Endothelial cell (in vitro differentiated cells): ENCODE measurements at places on chromosomes 12 and 14.

GRCh38 chr12:11827091-11828061 is 177.9 kb downstream of the ETV6 start:
- H3K27ac ChIP-seq, result no peak overlapping the region
- peaks cover 24% of the 10 kb centered on the region for H3K36me3 ChIP-seq
- DNase-seq, result no peak
- H3K27me3 ChIP-seq, result peaks cover 3% of the 10 kb centered on the region
- no peak overlapping the region for H3K4me3 ChIP-seq
- H3K4me1 ChIP-seq, result peaks cover 45% of the 10 kb centered on the region

DNA sequence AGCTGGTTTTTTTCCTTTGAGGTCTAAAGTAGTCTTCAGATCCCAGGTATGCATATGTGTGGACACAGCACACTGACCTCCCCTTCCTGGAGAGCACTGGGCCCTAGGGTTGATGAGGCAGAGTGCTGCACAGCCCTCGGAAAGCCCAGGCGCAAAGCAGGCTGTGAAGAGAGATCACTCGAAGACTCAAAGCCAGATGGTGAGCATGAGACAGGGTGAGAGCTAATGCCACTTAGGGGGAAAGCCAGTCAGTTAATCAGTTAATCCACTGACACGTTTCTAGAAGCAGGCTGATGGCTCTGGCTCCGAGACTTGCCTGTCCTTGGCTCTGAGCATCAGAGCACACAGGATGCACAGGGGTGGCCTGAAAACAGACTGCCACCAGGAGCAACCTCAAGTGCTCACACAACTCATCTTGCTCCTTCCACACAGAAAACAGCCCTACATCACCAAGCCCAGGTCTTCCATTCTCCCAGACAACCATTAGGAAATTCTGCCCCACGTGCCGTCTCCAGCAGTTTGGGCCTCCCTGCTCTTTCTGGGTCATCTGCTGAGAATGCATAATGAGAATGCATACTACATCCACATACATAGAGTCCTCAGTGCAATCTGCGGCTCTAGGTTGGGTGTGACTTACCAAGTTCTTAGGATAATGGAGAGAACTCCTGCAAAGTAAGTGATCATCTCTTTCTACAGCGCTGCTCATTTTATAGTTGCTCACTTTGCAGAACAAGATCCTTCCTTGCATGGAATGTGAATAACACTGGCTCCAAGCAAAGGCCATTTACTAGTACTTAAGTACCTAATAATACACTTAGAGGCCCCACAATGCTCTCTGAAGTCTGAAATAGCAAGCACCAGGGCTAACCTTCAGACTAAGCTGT is 12.0 kb downstream of the AQP6 start:
- peaks cover 2% of the 10 kb centered on the region for H3K27me3 ChIP-seq
- H3K36me3 ChIP-seq, result peaks cover 4% of the 10 kb centered on the region

- H3K4me1 ChIP-seq, result no peaks in the 10 kb centered on the region
- peaks cover 6% of the 10 kb centered on the region for H3K36me3 ChIP-seq
- no peak overlapping the region for H3K4me3 ChIP-seq
- DNase-seq, result no peak
These were observed 19.5 kb downstream of the ARL6IP4 start for GRCh38 chr12:122999986-123000420.

GRCh38 chr12:28369483-28369882 is 179.2 kb downstream of the CCDC91 start:
- no peaks in the 10 kb centered on the region for H3K4me1 ChIP-seq
- DNase-seq, result no peak

GRCh38 chr12:53975479-53976152 is 862 bp upstream of the HOTAIR start:
- H3K36me3 ChIP-seq, result no peaks in the 10 kb centered on the region
- peaks cover 21% of the 10 kb centered on the region for H3K4me1 ChIP-seq
- H3K27me3 ChIP-seq, result peaks cover 42% of the 10 kb centered on the region
- DNase-seq, result no peak
- peak overlapping the region; percentile 59 for H3K27ac ChIP-seq
- peak overlapping the region; percentile 86 for H3K4me3 ChIP-seq

DNA sequence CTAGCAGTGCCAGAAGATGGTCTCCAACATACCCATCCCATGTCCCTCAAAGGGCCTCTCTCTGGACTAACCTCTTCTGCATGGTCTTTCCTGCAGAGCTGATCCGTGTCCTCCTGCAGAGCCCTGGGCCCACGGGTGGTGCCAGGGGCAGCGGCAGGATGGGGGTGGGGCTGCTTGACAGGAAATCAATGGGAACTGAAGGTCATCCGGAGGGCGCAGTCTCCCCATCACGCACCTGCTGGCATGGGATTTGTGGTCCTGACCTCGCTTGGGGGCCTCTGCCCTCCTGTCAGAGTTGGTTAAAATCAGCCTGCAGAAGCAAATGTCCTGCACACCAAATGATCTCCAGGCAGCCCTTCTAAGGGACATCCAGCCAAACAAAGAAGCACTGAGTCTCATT is 110.2 kb downstream of the DPF3 start:
- no peaks in the 10 kb centered on the region for H3K27me3 ChIP-seq
- H3K4me3 ChIP-seq, result no peak overlapping the region
- no peaks in the 10 kb centered on the region for H3K4me1 ChIP-seq
- no peak for DNase-seq
- no peak overlapping the region for H3K27ac ChIP-seq
- H3K36me3 ChIP-seq, result no peaks in the 10 kb centered on the region

DNA sequence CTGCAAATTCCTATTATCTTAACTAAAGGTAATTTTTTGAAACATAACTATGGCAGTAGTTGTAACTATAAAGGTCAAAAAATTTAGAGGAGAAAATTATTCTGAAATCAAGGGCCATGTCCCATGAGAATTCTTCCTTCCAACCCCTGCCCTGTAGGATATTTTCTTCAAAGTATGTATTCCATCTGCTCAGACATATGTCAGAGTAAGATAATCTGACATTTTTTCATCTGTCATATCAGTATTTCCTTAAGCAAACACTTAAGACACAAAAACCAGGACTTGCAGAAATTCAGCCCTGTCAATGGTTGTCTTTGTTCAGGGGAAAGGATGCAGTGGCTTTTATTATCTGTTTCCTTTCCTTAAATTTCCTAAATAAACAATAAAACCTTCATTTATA is 36.3 kb downstream of the ACSS3 start:
- no peak for DNase-seq
- H3K36me3 ChIP-seq, result peaks cover 15% of the 10 kb centered on the region
- H3K27ac ChIP-seq, result no peak overlapping the region
- H3K4me3 ChIP-seq, result no peak overlapping the region
- H3K4me1 ChIP-seq, result peaks cover 12% of the 10 kb centered on the region

GRCh38 chr12:88935856-88936255 is 355.6 kb upstream of the KITLG start:
- H3K36me3 ChIP-seq, result no peaks in the 10 kb centered on the region
- peaks cover 3% of the 10 kb centered on the region for H3K4me1 ChIP-seq
- H3K27me3 ChIP-seq, result no peaks in the 10 kb centered on the region
- no peak for DNase-seq

DNA sequence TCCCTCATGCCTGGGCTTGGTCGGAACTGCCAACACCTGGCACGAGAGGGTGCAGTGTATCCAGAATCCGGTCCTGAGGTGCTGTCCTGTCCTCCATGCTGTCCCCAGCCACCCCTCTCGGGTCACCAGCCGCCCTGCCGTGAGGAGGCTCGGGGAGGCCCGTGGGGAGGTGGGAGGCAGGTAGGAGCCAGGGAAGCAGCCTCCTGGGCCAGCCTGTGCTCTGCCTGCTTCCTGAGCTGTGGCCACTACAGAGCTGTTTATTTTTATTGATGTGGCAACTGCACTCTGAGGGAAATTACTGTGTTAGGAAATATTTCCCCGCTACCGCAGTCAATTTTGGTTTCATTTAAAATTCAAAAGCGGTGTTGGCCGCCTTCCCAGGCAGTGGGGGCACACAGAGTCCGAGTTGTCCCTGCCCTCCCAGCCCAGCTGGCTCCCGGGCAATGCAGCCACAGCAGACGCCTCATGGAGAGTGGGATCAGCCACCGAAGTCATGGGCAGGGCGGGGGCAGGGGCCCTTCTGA is 18.3 kb downstream of the NOC4L start:
- DNase-seq, result no peak
- H3K27me3 ChIP-seq, result peaks cover 10% of the 10 kb centered on the region
- H3K4me1 ChIP-seq, result no peaks in the 10 kb centered on the region
- no peak overlapping the region for H3K4me3 ChIP-seq
- H3K27ac ChIP-seq, result no peak overlapping the region
- H3K36me3 ChIP-seq, result peaks cover 5% of the 10 kb centered on the region

- peaks cover 45% of the 10 kb centered on the region for H3K36me3 ChIP-seq
- DNase-seq, result no peak
- no peaks in the 10 kb centered on the region for H3K4me1 ChIP-seq
- H3K27ac ChIP-seq, result no peak overlapping the region
- H3K27me3 ChIP-seq, result peaks cover 4% of the 10 kb centered on the region
These were observed 12.8 kb upstream of the WSB2 start for GRCh38 chr12:118073768-118074167.

DNA sequence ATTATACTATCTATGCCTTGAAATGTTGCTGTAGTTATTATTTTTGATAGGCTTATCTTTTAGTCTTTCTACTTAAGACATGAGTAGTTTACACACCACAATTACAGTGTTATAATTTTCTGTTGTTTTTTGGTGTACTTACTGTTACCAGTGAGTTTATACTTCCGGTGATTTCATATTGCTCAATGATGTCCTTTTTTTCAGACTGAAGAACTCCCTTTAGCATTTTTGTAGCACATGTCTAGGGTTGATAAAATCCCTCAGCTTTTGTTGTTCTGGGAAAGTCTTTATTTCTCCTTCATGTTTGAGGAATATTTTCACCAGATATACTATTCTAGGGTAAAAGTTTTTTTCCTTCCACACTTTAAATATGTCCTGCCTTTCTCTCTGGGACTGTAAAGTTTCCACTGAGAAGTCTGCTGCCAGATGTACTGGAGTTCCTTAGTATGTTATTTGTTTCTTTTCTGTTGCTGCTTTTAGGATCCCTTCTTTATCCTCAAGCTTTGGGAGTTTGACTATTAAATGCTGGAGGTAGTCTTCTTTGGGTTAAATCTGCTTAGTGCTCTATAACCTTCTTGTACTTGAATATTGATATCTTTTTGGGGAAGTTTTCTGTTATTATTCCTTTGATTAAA is 41.5 kb upstream of the FERMT2 start:
- H3K4me1 ChIP-seq, result no peaks in the 10 kb centered on the region
- H3K4me3 ChIP-seq, result no peak overlapping the region
- no peak overlapping the region for H3K27ac ChIP-seq
- H3K36me3 ChIP-seq, result no peaks in the 10 kb centered on the region
- no peak for DNase-seq
- no peaks in the 10 kb centered on the region for H3K27me3 ChIP-seq

GRCh38 chr12:54286042-54287030 is 5.8 kb downstream of the HNRNPA1 start:
- peak overlapping the region; percentile 86 for H3K27ac ChIP-seq
- H3K4me1 ChIP-seq, result peaks cover 38% of the 10 kb centered on the region
- peaks cover 60% of the 10 kb centered on the region for H3K36me3 ChIP-seq
- DNase-seq, result no peak

GRCh38 chr12:15979096-15980092 is 68.3 kb downstream of the DERA start:
- H3K27ac ChIP-seq, result peak overlapping the region; percentile 99
- DNase-seq, result peak; percentile 60
- H3K36me3 ChIP-seq, result peaks cover 13% of the 10 kb centered on the region
- peak overlapping the region; percentile 32 for H3K4me3 ChIP-seq
- peaks cover 51% of the 10 kb centered on the region for H3K4me1 ChIP-seq
- H3K27me3 ChIP-seq, result peaks cover 2% of the 10 kb centered on the region

DNA sequence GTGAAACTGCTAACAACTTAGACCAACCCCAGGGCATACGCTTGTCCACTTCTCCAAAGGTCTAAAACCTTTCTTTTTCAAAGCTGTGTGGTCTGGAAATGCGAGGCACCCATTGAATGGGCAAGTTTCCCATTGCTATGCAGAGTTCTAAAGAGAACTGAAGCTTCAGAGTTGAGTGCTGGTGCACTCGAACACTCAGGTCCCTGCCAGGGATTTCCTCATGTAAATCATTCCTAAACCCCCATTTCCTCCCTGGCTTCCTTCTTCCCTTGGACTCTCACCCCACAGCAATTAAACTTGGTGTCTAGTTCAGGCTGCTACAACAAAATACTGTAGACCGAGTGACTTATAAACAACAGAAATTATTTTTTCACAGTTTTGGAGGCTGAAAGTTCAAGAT is 2.2 kb upstream of the PXN start:
- no peak for DNase-seq

- no peak overlapping the region for H3K4me3 ChIP-seq
- no peak overlapping the region for H3K27ac ChIP-seq
- no peaks in the 10 kb centered on the region for H3K4me1 ChIP-seq
- H3K36me3 ChIP-seq, result no peaks in the 10 kb centered on the region
These were observed 365.6 kb upstream of the TMPO start for GRCh38 chr12:98149691-98150210.

- H3K27ac ChIP-seq, result no peak overlapping the region
- H3K4me3 ChIP-seq, result no peak overlapping the region
- H3K4me1 ChIP-seq, result peaks cover 6% of the 10 kb centered on the region
These were observed 156.5 kb downstream of the KCNK10 start for GRCh38 chr14:88166616-88167015.
